ENCODE measurements at places on chromosomes 1 and 21.
A peak's percentile ranks its signal among the peaks of the same experiment; 100 is the strongest.

GRCh38 chr1:29607236-29607635 lies 370.9 kb downstream of the PTPRU start:
- no peak for DNase-seq

GRCh38 chr1:18463984-18464664 lies 16.6 kb upstream of the KLHDC7A start:
- no peak for DNase-seq

DNA sequence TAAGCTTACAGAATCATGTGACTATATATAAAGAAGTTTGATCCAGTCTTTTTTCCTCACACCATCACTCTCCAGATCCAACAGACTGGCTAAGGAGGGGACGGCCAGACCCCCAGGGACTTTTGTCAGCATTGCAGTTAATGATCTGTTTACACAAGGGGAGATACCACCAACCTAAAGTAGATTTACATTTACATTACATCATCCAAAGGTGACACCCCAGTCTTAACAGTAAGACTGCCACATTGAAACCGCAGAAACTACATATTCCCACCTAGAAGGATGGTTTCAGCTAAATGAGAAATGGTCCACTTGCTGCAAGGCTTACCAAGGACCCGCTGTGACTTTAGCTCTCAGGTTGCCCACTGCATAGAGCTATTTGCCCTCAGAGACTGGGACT lies 3.4 kb downstream of the RCAN1 start:
- DNase-seq = no peak

DNA sequence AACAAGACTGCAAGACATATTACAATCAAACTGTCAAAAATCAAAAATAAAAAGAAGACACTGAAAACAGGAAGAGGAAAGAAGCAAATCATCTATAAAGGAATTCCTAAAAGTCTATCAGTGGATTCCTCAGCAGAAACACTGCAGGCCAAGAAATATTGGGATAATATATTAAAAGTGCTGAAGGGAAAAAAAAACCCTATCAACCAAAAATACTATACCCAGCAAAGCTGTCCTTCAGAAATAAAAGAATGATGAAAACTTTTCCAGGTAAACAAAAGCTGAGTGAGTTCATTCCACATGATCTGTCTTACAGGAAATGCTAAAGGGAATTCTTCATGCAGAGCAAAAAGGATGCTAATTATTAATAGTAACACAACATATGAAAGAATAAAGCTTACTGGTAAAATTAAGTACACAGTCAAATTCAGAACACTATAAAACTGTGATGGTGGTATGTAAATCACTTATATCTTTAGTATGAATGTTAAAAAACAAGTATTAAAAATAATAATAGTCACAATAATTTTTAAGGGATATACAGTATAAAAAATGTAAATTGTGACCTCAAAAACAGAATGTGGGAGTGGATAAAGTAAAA lies 12.9 kb upstream of the ACP6 start:
- DNase-seq = no peak

GRCh38 chr1:109493805-109494539 lies at the start of gene CYB561D1:
TSS of gene CYB561D1 (plus strand) at chr1:109494094. CDS start at chr1:109494140, 46 bp downstream.
- DNase-seq = peak; percentile 76

DNA sequence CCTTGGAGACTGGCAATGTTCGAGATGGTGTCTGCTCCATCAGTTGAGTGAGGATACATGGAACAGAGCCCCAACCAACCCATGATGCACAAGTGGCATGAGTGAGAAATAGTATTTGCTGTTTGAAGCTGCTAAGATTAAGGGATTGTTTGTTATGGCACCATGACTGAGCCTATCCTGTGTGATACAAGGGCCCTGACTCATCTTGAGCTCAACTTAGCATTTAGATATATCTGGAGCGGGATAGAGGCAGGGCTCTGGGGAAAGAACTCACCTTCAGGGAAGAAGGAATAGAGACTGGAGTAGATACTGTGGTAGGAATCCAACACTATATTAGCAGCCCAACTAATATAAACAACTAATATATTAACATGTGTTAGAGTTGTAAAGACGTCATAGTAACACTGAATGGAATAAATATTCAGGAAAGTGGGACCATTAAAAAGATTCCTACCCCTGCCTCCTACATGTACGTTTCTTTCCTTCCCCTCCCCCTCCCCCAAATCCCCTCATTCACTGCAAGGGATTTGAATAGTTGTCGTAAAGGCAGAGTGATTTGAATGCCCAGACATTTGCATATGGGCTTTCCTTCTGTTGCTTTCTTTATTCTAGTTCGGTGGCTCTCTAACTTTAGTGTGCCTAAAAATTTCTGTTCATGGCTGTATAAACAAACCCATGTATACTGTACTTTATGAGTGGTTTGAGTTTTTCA lies 106.6 kb upstream of the POU3F1 start:
- no peak for DNase-seq

GRCh38 chr1:6646499-6647148 lies 22.0 kb downstream of the THAP3 start:
- peak; percentile 37 for DNase-seq

- DNase-seq = no peak
These were observed 256.7 kb downstream of the COL11A1 start for GRCh38 chr1:102851616-102852015.

GRCh38 chr1:111127923-111128643 lies 11.8 kb downstream of the DRAM2 start:
- peak; percentile 56 for DNase-seq

DNA sequence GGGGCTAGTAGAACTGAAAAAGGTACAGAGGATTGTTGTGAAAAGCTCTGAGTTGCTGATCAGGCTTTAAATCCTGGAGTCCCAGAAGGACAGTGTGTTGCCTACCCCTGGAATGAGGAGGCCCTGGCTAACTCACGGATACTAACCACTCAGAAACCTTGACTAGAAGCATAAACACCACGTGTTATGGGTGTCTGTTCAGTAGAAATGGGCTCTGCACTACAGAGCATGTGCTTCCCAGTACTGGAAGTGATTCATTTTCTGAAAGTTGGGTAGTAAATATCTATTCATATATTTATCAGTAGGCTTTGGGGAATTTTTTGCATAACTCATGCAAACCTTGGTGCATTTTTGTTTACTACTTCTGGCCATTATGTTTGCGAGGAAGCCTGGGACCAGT lies 15.1 kb upstream of the CLCA1 start:
- no peak for DNase-seq

DNA sequence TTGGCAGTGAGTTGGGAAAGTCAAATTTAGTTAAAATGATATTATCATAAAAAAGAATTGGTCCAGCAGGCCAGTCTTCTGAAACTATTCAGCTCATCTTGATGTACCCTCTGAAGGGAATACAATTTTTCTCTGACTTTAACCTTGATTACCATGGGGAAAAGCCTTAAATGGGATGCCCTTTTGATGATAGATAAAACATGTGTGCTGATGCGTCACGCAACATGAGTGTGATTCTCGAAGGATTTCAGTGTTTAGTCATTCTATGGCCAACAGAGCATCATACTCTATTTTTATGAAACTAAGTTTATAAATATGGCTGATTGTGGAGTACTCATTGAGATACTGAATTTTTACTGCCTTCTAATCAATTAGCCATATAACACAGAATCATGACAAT lies 171.5 kb downstream of the ZNF281 start:
- no peak for DNase-seq

- no peak for DNase-seq
These were observed 1.9 kb downstream of the GALE start for GRCh38 chr1:23798662-23799142.

- DNase-seq = no peak
These were observed 1.1 kb downstream of the C1orf56 start for GRCh38 chr1:151048645-151049032.

- no peak for DNase-seq
These were observed 461.5 kb upstream of the PROX1 start for GRCh38 chr1:213526306-213526705.

GRCh38 chr1:61253912-61254633 lies 171.7 kb downstream of the NFIA start:
- DNase-seq = no peak

GRCh38 chr1:165395478-165395877 lies 39.0 kb upstream of the LMX1A start:
- no peak for DNase-seq

DNA sequence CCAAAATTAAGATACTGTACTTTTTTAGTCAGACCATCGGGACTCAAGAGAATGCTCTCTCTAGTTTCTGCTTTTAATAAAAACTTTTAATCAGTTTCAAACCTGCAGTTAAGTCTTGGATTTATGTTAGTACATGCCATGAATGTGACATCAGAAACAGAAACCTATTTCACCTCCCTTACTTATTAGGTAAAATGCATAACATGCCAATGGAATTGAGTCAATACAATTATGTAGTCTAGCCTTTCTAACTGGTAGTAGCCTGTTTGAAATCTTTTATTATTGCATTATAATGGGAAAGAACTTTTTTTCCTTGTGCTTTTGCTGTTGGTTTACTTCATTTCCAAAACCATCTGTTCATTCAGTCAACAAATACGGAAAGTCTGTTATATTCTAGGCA lies 4.8 kb downstream of the PHACTR4 start:
- DNase-seq = no peak

DNA sequence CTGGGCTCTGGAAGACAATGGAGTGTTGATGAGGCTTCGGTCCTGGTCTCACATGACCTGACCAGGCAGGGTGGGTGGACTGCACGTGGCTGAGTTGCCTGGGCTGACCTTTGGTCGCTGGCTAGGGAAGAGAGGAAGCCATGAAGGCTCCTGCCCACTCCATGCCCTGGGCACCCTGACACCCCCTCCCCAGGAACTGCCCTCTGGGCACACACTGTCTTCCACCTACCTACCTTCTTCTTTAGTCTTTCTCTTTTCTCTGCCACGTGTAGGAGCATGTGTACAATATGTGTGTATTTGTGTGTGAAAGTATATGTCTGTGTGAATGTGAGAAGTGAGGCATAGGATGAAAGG lies 15.1 kb downstream of the POU3F1 start:
- no peak for DNase-seq

- no peak for DNase-seq
These were observed 205.1 kb downstream of the PLPP3 start for GRCh38 chr1:56374026-56374974.

DNA sequence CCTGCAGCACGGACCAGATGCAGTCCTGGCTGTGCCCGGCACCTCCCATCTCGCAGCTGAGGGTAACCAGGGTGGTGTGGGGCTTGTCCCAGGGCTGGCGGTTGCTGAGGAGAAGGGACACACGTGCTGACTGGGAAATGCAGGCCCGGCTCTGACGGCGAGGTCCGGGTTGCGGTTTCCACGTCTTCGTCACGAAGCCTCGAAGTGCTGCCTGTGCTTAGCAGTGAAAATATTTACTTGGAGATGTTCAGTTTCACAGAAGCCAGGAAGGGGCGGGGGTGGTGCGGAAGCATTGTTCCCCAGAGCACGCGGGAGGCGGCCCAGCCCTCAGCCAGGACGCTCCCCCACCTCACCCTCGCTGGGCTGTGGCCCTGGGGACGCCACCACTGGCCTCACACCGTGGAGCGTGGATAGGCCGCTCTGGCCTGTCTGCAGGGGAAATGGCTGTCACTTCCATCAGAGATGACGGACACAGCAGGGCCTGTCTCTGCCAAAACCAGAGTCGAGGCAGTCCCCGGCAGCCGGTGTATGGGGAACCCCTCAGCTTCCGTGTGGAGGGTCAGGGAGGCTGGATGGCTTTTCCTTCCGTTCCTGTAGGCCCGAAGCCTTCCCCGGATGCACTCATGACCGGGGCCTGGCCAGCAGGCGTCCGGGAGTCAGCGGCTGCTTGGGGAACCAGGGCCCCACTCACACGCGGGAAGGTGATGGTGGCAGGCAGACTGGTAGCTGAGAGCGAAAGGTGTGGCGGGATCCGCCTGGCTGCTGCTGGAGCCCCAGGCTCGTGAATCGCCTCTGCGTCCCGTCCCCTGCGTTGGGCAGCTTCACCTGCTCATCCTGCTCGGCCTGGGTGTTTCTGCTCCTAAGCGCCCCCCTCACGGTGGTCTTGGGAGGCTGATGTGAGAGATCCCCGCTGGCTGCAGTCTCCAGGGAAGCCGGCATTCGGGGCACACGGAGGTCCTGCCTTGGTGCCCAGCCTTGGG lies 14.7 kb upstream of the POFUT2 start:
- DNase-seq = no peak

DNA sequence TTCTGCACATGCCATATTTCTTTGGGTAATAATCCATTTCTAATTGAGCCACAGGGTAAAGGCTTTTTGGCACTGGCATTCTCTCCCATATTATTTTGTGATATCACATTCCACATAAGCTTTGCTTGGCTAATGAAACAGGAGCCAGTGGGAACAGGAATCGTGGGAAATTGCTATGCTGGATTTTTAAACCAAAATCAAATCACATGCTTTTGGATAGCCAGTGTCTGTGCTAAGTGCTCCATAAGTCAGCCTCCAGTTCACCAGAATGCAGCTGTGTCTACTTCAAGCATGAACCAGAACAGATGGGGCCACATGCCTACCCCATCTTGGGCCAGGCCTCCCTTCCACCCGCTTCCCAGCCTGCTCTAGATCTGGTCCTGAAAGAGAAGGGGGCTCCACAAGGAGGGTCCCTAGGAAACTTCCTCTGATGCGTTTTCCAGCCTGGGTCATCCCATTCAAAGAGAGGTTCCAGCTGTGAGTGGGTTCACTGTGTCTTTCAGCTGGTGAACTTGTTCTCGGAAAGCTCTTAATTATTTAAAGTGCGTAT lies 131.2 kb upstream of the COA6 start:
- no peak for DNase-seq

DNA sequence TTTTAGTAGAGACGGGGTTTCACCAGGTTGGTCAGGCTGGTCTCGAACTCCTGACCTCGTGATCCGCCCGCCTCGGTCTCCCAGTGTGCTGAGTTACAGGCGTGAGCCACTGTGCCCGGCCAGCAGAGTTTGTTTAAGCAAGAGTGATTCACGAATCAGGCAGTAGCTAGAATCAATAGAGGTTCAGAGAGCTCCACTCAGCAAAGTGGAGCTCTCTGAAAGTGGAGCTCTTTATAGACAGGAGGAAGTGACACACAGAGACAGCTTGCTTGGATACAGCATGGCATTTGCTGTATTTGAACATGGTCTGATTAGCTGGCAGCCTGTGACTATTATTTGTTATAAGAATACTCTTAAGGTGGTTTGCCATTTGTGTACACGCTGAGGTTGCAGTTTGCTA lies 27.1 kb upstream of the CD34 start:
- no peak for DNase-seq

DNA sequence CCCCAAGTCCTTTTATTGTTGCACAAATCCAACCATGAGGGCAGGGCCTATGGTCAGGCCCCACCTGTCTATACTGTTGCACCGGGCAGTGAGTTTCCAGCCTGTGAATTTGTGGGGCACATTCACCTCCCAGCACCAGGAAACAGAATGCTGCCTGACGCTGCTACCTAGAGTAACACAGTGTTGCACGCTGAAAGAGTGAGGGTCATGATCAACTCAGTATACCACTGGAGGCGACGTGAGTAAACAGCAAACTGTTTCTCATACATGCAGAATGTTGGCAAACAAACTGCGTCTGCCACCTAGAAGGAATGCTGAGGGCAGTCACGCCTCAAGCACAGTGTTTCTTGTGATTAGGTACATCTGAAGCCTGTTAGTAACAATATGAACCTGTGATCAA lies 13.4 kb upstream of the LRRC47 start:
- DNase-seq = no peak
